Sigmoid colon (tissue), 7 donors: ENCODE measurements at places on chromosomes 11 and 22. TPM values are rescaled to one million over a fixed set of nuclear protein-coding genes. Genes with fewer than 3 reads are reported as not detected.

TEX54 gene
- total RNA-seq, result not detected

C11orf42 gene
- not detected for total RNA-seq

RASSF10 gene
- not detected for total RNA-seq

C1QTNF4 gene
- total RNA-seq, result 6.4 TPM

SLC22A8 gene
- not detected for total RNA-seq

NAALADL1 gene
- total RNA-seq, result 45.7 TPM

KLHL35 gene
- not detected for total RNA-seq

IL10RA gene
- total RNA-seq, result 15.8 TPM

OR51E2 gene
- total RNA-seq, result 2.5 TPM

SAA1 gene
- not detected for total RNA-seq

ASRGL1 gene
- 26.0 TPM for total RNA-seq

KCNJ11 gene
- total RNA-seq, result 0.28 TPM

RPUSD4 gene
- 14.3 TPM for total RNA-seq

MMP10 gene
- not detected for total RNA-seq

SLC35E4 gene
- 6.1 TPM for total RNA-seq

BIK gene
- total RNA-seq, result not detected

EIF3M gene
- 337 TPM for total RNA-seq

L3MBTL2 gene
- total RNA-seq, result 19.0 TPM

TEF gene
- 21.3 TPM for total RNA-seq

MMP7 gene
- total RNA-seq, result not detected

SLC22A9 gene
- total RNA-seq, result not detected

F2 gene
- total RNA-seq, result not detected

SYT7 gene
- total RNA-seq, result 3.6 TPM

OR52I1 gene
- total RNA-seq, result not detected

MDK gene
- total RNA-seq, result 49.9 TPM

CLCF1 gene
- 8.9 TPM for total RNA-seq

DENND5A gene
- 91.0 TPM for total RNA-seq

C11orf86 gene
- total RNA-seq, result not detected
